CD4-positive, alpha-beta T cell (primary cell): ENCODE measurements at places on chromosomes 1 and 21. TPM values are rescaled to one million over a fixed set of nuclear protein-coding genes. Genes with fewer than 3 reads are reported as not detected.

GRCh38 chr1:241627453-241628259, 12.5 kb downstream of the CHML start:
- peak overlapping the region; percentile 30 for H3K4me3 ChIP-seq
- peak; percentile 74 for DNase-seq
- H3K4me1 ChIP-seq, result peaks cover 2% of the 10 kb centered on the region
- H3K27me3 ChIP-seq, result no peaks in the 10 kb centered on the region

The WDR64 gene
- total RNA-seq, result 0.67 TPM

DNA sequence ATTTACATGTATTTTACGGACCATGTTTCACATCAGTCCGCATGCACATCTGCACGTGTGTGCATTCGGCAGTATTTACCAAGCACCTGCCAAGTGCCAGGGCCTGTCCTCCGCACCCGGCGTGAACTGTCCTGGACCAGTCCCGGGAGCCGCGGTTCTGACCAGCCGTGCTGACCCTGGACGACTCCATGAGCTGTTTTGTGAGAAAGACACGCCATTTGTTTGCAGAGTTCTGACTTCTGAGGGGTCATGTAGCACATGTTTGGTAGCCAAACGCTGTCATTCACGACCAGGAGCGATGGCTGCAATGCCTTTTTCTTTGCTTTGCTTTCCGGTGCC, 3.3 kb upstream of the OLIG2 start:
- H3K36me3 ChIP-seq, result no peaks in the 10 kb centered on the region
- no peak overlapping the region for H3K27ac ChIP-seq
- H3K4me3 ChIP-seq, result no peak overlapping the region
- peaks cover 86% of the 10 kb centered on the region for H3K27me3 ChIP-seq
- peaks cover 65% of the 10 kb centered on the region for H3K4me1 ChIP-seq

The SNX27 gene
- total RNA-seq, result 13.3 TPM

The LRRC8C gene
- total RNA-seq, result 30.2 TPM

GRCh38 chr1:100359139-100359538, 6.8 kb downstream of the CDC14A start:
- no peak for DNase-seq
- no peaks in the 10 kb centered on the region for H3K27me3 ChIP-seq
- H3K27ac ChIP-seq, result no peak overlapping the region
- peaks cover 69% of the 10 kb centered on the region for H3K4me1 ChIP-seq

The FAM163A gene
- 0.08 TPM for total RNA-seq

- no peaks in the 10 kb centered on the region for H3K27me3 ChIP-seq
- no peak overlapping the region for H3K4me3 ChIP-seq
- H3K27ac ChIP-seq, result no peak overlapping the region
Measured at GRCh38 chr1:50929376-50929958, 30.6 kb downstream of the FAF1 start.

DNA sequence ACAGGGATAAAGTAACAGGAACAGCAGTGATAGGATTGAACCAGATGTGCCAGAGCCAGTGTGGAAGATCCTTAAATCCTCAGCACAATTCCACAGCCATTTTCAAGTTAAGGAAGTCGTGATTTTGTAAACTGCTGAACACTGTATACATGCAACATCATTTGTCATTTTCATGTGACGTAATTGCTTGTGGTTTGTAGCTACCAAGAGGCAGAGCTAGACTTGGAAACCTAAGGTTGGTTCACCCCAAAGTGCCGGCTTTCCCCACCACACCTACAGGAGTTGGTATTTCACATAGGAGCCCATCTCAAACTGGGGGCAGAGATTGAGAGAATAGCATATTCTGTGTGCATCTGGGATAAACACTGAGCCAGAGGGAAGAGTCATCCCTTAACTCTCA, 113.9 kb downstream of the CAPN8 start:
- H3K4me3 ChIP-seq, result no peak overlapping the region
- peaks cover 9% of the 10 kb centered on the region for H3K4me1 ChIP-seq
- no peaks in the 10 kb centered on the region for H3K27me3 ChIP-seq
- H3K27ac ChIP-seq, result no peak overlapping the region
- no peak for DNase-seq
- H3K36me3 ChIP-seq, result no peaks in the 10 kb centered on the region

GRCh38 chr1:111204201-111204982, 3.9 kb upstream of the DENND2D start:
- DNase-seq, result peak; percentile 91
- H3K4me3 ChIP-seq, result peak overlapping the region; percentile 79
- H3K36me3 ChIP-seq, result no peaks in the 10 kb centered on the region
- no peaks in the 10 kb centered on the region for H3K27me3 ChIP-seq
- peaks cover 54% of the 10 kb centered on the region for H3K4me1 ChIP-seq
- H3K27ac ChIP-seq, result peak overlapping the region; percentile 76

The PSMB2 gene
- total RNA-seq, result 34.0 TPM

GRCh38 chr1:22636353-22636752, at the start of gene C1QA:
Gene C1QA, plus strand, starts transcription at chr1:22636628. Its CDS starts 989 bp downstream, at chr1:22637617.
- no peak for DNase-seq
- no peak within 1 kb of the TSS for H3K27ac ChIP-seq
- H3K36me3 ChIP-seq, result no peaks in the 10 kb centered on the region
- H3K4me3 ChIP-seq, result no peak within 1 kb of the TSS
- H3K27me3 ChIP-seq, result peaks cover 9% of the 10 kb centered on the region
- no peaks in the 10 kb centered on the region for H3K4me1 ChIP-seq

GRCh38 chr1:182051938-182052337, 9.6 kb downstream of the ZNF648 start:
- H3K4me3 ChIP-seq, result no peak overlapping the region
- no peaks in the 10 kb centered on the region for H3K4me1 ChIP-seq
- H3K27me3 ChIP-seq, result no peaks in the 10 kb centered on the region

The CAPN8 gene
- total RNA-seq, result 0.27 TPM

- H3K27ac ChIP-seq, result no peak overlapping the region
- H3K4me3 ChIP-seq, result no peak overlapping the region
- no peaks in the 10 kb centered on the region for H3K36me3 ChIP-seq
- no peak for DNase-seq
Measured at GRCh38 chr1:61187352-61188086, 105.2 kb downstream of the NFIA start.

The RNASEL gene
- total RNA-seq, result 3.5 TPM

DNA sequence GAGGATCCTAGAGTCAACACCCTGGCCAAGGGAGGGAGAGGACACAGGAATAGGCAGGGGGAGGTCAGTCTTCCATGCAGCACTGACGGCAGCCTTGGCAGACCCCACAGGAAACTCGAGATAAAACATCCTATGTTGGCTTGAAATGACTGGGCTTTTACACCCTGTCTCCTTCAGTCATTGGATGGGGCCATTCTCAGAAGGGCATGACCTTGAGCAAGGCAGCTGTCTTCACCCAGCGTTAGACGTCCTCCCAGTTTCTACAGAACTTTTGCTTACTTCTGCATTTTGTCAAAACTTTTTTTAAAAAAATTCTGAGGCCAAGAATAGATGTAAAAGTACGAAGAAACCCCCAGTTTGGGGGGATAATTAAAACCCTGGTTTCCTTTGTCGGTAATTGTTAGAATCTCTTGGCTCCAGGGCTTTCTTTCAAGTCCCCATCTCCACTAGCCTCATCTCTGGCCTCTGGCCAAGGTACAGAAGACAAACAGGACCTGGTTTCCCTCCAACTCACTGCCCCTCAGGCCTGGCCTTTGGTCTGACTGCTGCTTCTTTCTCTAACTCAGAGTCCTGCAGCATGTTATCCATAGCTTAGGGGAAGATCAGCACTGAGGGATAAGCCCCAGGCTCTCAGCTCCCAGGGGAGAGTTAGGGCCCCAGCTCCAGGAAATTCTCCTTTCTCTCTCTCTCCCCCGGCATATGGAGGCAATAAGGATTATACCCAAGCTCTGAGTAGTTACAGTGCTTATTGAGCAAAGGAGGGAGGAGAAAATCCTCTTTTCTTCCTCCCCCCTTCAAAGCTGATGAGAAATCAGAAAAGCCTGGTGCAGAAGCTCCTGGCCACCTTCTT, 51.6 kb upstream of the KCND3 start:
- no peaks in the 10 kb centered on the region for H3K4me1 ChIP-seq
- H3K27me3 ChIP-seq, result peaks cover 11% of the 10 kb centered on the region
- DNase-seq, result no peak
- no peaks in the 10 kb centered on the region for H3K36me3 ChIP-seq
- no peak overlapping the region for H3K27ac ChIP-seq

GRCh38 chr1:225441314-225442122, 13.7 kb upstream of the LBR start:
- no peaks in the 10 kb centered on the region for H3K36me3 ChIP-seq
- no peak overlapping the region for H3K27ac ChIP-seq
- peaks cover 54% of the 10 kb centered on the region for H3K4me1 ChIP-seq
- DNase-seq, result no peak
- H3K4me3 ChIP-seq, result no peak overlapping the region
- no peaks in the 10 kb centered on the region for H3K27me3 ChIP-seq

DNA sequence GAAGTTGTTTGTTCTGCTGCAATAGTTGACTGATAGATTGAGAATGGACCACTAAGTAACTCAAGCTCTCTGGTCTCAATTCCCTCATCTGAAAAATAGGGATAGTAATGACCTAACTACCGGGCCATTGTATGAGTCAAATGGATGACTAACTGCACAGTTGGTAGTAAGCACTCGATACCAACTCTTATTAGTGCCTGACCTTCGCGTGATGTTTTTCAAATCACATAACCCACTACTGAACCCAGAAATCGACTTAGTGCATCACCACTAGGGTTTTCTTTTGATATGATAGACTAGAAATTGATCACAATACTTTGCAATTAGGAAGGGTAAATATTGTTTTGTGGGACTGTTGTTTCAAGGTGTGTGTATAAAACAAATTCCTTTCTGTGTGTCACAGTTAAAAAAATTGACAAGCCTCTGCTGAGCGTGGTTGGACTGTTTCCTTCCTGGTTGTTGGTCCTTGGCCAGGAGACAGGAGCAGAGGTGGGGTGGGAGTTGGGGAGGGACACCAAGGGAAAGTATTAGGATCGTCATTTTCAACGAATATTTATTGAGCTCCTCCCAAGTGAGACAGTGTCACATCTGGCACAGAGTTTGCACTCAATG, 54.0 kb upstream of the LRP8 start:
- H3K4me3 ChIP-seq, result no peak overlapping the region
- peaks cover 4% of the 10 kb centered on the region for H3K4me1 ChIP-seq
- DNase-seq, result no peak
- H3K36me3 ChIP-seq, result no peaks in the 10 kb centered on the region

GRCh38 chr1:74641876-74642275, 31.7 kb downstream of the ERICH3 start:
- H3K36me3 ChIP-seq, result no peaks in the 10 kb centered on the region
- H3K4me3 ChIP-seq, result no peak overlapping the region
- no peaks in the 10 kb centered on the region for H3K4me1 ChIP-seq
- DNase-seq, result no peak

The TMEM201 gene
- 9.1 TPM for total RNA-seq

DNA sequence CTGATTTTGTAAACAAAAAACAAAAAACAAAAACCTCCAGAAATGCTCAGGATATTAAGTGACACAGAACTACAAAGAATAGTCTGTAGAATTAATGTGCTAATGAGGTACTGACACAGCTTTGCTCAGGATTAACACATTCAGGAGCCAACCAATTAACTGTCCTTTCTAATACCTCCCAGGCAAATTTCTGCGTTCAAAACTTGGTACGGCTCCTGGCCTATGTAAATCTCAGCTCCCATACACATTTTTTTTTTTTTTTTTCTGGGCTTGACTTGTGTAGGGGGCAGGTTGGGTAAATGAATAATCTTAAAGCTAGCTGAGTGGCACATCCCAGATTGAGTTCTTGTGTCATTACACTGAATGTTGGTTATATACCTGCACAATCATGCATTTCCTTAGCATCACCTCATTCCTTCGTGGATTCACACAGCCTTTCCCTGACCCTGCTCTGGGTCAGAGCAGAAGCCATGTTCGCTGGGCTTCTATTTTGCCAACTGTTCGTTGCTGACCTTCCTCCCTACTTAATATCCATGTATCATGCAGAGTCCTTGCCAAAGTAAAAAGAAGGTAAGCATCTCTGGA, 12.6 kb upstream of the IER5 start:
- H3K4me1 ChIP-seq, result no peaks in the 10 kb centered on the region
- no peak overlapping the region for H3K4me3 ChIP-seq
- no peaks in the 10 kb centered on the region for H3K27me3 ChIP-seq
- no peak for DNase-seq
- no peak overlapping the region for H3K27ac ChIP-seq
- no peaks in the 10 kb centered on the region for H3K36me3 ChIP-seq

- H3K36me3 ChIP-seq, result peaks cover 33% of the 10 kb centered on the region
- DNase-seq, result no peak
- peaks cover 11% of the 10 kb centered on the region for H3K4me1 ChIP-seq
- H3K27ac ChIP-seq, result no peak overlapping the region
- peaks cover 14% of the 10 kb centered on the region for H3K27me3 ChIP-seq
- H3K4me3 ChIP-seq, result no peak overlapping the region
Measured at GRCh38 chr1:6185151-6185550, 5.0 kb upstream of the CHD5 start.

DNA sequence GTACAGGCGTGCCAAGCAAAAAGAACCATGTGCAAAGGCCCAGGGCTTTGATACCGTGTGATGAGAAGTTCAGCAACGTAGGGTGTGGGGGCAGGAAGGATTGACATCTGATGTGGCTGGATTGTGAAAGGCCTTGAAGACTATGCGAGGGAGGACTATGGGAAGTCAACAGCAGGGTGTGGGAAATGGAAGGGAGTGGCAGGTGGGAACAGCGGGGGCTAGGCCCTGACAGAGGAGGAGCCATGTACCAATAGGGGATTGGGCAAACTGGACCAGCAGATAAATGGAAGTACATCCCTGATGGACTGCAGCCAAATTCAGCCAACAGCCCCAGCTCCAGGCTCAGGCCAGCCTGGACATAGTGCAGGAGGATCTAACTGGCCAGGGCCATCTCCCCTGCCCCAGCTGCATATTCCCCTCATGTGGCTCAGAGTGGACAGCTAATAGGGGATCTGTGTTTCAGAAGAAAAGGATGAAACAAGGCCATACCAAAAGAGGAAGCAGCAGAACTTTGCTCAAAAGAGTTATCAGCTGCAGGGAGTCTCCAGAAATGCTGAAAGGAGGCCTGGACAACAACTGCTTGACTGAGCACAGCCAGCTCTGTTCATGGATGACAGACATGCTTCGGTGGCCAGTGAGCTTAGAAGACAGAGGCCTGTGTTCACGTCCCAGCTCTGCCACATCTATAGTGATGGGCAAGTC, 140.2 kb upstream of the SGIP1 start:
- H3K4me1 ChIP-seq, result no peaks in the 10 kb centered on the region
- no peak overlapping the region for H3K27ac ChIP-seq
- H3K36me3 ChIP-seq, result no peaks in the 10 kb centered on the region
- H3K27me3 ChIP-seq, result no peaks in the 10 kb centered on the region

- no peaks in the 10 kb centered on the region for H3K36me3 ChIP-seq
- no peaks in the 10 kb centered on the region for H3K27me3 ChIP-seq
- H3K4me3 ChIP-seq, result no peak overlapping the region
- no peaks in the 10 kb centered on the region for H3K4me1 ChIP-seq
Measured at GRCh38 chr1:20884513-20884912, 97.4 kb upstream of the HP1BP3 start.

GRCh38 chr1:15915991-15916390, 59.9 kb downstream of the ZBTB17 start:
- H3K27me3 ChIP-seq, result no peaks in the 10 kb centered on the region
- no peak overlapping the region for H3K27ac ChIP-seq
- H3K4me1 ChIP-seq, result peaks cover 17% of the 10 kb centered on the region
- H3K36me3 ChIP-seq, result peaks cover 49% of the 10 kb centered on the region
- DNase-seq, result no peak

GRCh38 chr1:246608616-246609376, 42.5 kb downstream of the CNST start:
- peaks cover 6% of the 10 kb centered on the region for H3K36me3 ChIP-seq
- H3K4me3 ChIP-seq, result no peak overlapping the region
- H3K27me3 ChIP-seq, result no peaks in the 10 kb centered on the region
- DNase-seq, result no peak
- peaks cover 39% of the 10 kb centered on the region for H3K4me1 ChIP-seq
